ENCODE measurements at places on chromosomes 7 and 10.

GRCh38 chr7:37947138-37947940 is 26.9 kb downstream of the EPDR1 start:
- no peak for DNase-seq

- DNase-seq, result no peak
Measured at GRCh38 chr7:137847568-137848050, 835 bp upstream of the DGKI start.

GRCh38 chr7:7702826-7703225 is 15.6 kb downstream of the RPA3 start:
- DNase-seq, result peak; percentile 69

GRCh38 chr10:124756156-124756903 is 12.2 kb upstream of the FAM53B start:
- DNase-seq, result no peak

- DNase-seq, result no peak
Measured at GRCh38 chr7:13871008-13871407, 118.5 kb downstream of the ETV1 start.

- DNase-seq, result no peak
Measured at GRCh38 chr10:43821103-43821502, 172.4 kb upstream of the ZNF32 start.

DNA sequence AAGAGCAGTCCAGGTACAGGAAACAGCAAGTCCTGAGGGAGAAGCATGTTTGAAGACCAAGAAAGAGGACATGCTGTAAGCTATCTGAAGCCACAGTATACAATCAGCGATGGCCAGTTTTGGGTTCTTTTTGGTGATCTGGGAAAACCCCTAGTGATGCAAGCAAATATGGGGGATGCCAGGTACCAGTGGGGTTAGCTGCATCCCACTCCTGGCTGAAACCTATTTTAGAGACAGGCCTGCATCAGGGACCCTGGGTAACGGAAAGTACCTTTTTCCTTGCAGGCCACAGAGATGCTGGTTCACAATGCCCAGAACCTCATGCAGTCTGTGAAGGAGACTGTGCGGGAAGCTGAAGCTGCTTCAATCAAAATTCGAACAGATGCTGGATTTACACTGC is 32.9 kb downstream of the AP3M1 start:
- DNase-seq, result no peak
